ENCODE measurements at places on chromosomes 6 and 20. TPM values are rescaled to one million over a fixed set of nuclear protein-coding genes. Genes with fewer than 3 reads are reported as not detected.

Gene BANF2
- polyA plus RNA-seq: 0.31 TPM

Gene PDE10A
- 32.6 TPM for polyA plus RNA-seq

Gene ANKRD66
- not detected for polyA plus RNA-seq

Gene FAM217B
- 21.3 TPM for polyA plus RNA-seq

Gene CNR1
- 0.87 TPM for polyA plus RNA-seq

Gene FAM217A
- polyA plus RNA-seq: 4.0 TPM

Gene KHDC3L
- not detected for polyA plus RNA-seq

Gene ZC2HC1B
- not detected for polyA plus RNA-seq

Gene TMEM181
- 24.7 TPM for polyA plus RNA-seq

Gene OOEP
- 0.21 TPM for polyA plus RNA-seq

Gene DEFB119
- not detected for polyA plus RNA-seq

GRCh38 chr6:20202324-20202658 lies 10.0 kb downstream of the MBOAT1 start:
- DNase-seq: no peak

- DNase-seq: no peak
Observed at GRCh38 chr20:1524004-1524403, 32.8 kb upstream of the SIRPB2 start.

- DNase-seq: no peak
Observed at GRCh38 chr6:167700199-167700598, 126.5 kb upstream of the AFDN start.

- no peak for DNase-seq
Observed at GRCh38 chr6:166870602-166871208, 85.6 kb downstream of the RNASET2 start.

GRCh38 chr20:64083804-64084684 lies at the start of gene LKAAEAR1:
Gene LKAAEAR1, minus strand, starts transcription at chr20:64084398. Its CDS starts 179 bp downstream, at chr20:64084219.
- no peak for DNase-seq

DNA sequence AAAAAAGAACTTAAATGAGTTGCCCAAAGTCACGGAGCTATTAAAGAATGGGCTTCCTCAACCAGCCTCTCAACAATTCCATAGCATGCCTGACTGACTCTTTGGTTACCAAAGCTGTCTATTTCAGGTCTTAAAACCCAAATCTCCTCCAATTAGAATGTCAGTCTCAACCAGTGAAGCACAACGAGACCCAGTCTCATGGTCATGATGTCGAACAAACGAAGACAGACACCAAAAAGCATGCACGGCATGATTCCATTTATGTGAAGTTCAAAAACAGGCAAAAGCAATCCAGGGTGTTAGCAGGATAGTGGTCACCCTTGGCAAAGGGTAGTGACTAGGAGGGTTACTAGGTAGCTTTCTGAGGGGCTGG lies 16.3 kb upstream of the PTPN1 start:
- DNase-seq: no peak

DNA sequence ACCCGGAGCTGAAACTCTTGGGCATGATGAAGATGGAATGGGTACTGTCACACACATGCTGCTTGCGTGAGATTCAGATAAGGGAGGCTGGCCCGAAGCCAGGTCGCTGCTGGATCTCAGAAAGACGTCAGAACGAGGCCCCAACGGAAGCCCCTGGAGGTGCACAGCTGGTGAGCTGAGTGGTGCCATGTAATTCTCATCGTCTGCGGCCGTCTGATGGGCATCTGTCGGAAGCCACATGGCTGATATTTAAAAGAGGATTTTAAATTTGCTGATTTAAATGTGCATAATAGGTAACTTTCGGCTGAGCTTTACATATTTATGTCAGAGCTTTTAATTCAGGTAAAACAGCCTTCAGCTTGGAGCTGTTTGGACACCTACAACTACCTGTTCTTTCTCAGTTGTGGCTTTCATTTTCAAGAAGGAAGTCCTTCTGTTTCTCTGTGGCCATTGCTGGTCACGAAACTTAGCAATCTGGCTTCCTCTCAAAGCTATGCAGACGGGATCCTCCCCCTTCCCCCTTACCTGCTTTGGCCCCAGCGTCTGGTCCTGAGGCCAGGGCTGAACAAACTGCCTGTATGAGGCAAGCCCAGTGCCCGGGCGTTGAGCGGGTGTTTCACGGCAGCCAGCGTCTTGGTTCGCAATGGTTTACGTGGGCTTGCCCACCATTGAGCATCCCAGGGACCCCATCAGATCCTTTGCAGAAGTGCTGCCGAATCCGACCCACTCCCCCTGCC lies 9.2 kb downstream of the SLCO4A1 start:
- no peak for DNase-seq

DNA sequence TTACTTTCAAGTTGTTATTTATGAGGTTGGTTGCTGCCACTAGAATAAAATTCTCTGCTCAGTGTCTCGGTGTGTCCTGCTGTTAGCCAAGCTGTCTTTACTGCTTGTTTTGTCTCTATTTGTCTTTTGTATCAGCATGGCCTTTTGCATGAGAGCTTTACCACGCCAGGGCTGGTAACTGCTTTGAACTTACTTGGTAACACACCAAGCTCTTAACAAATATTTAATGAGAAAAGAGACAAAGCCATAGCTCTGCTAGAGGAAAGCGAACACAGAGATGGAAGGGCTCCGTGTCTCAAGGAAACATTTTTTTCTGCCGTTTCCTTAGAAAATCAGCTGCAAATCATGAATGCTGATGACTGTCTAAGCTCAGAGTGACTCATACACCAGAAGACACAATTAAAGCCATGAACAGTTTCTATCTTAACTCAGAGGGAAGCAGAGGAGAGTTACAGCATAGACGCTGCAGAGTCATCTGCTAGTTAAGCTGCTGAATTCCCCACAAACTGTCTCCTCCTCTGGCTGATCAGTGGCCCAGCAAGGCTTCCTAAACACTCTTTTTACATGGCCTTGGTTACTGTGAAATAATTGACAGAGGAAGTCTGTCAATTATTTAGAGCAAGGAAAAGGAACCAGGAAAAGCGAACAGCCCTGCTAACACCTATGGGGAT lies 44.8 kb downstream of the AGPAT4 start:
- no peak for DNase-seq

GRCh38 chr20:16745204-16745603 lies 3.0 kb upstream of the OTOR start:
- no peak for DNase-seq

GRCh38 chr20:58611236-58612030 lies 39.6 kb upstream of the STX16 start:
- DNase-seq: no peak

- no peak for DNase-seq
Observed at GRCh38 chr20:60009318-60009717, 51.1 kb downstream of the CDH26 start.

DNA sequence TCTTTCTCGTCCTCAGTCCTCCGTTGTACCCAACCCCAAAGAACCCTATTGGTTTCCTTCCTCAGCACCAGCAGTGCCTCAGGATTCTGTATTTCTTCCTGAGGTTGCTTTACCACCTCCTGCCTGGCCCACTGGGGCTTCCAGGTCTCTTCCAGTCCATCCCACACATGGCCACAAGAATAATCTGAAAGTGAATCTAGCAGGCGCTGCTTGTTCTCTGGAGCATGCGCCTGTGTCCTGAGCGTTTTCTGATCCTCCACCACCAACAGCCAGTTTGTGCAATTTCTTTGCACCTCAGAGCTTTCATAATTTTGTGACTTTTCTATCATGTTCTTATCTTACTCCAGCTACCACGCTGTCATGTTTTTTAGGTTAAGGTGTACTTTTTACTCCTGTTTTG lies 11.6 kb upstream of the HSP90AB1 start:
- no peak for DNase-seq

- DNase-seq: no peak
Observed at GRCh38 chr6:138044458-138044857, 62.8 kb downstream of the PERP start.

- DNase-seq: no peak
Observed at GRCh38 chr6:130717657-130718056, 109.5 kb upstream of the SMLR1 start.

DNA sequence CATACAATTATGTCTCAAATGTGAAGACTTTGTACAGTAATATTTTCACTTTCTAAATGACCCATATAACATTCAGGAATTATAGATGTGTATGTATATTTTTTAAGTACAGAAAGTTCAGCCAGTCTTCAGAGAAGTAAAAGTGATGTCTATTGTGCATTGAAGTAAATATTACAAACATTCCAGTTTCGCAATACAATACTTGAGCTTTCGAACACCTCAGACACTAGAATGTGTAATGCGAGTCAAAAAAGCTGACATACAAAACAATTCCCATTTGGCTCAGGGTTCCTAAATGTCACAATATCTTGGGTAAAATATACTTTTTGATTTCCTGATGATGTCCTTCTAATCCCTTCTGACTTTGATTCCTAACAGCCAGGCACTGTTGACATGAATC lies 101.4 kb downstream of the ZNF217 start:
- no peak for DNase-seq

DNA sequence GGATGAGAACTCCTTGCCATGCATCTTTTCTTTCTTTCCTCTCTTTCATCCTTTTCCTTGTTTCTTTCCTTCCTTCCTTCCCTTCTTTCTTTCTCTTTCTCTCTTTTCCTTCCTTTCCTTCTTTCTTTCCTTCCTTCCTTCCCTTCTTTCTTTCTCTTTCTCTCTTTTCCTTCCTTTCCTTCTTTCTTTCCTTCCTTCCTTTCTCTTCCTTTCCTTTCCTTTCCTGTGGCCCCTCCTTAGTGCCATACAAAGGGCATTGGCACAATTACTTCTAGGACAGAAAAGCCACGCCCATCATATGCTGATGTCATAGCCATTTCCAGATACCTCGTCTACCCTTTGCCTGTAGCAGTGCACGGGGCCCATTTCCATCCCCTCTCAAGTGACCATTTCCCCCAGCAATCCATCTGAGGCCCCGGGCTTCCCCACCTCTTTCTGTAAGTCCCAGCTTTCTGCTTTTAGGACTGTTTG lies 2.2 kb upstream of the CENPB start:
- no peak for DNase-seq

- DNase-seq: no peak
Observed at GRCh38 chr20:42493001-42493400, 696.7 kb downstream of the PTPRT start.

- DNase-seq: no peak
Observed at GRCh38 chr20:438571-439469, 23.5 kb downstream of the TBC1D20 start.

DNA sequence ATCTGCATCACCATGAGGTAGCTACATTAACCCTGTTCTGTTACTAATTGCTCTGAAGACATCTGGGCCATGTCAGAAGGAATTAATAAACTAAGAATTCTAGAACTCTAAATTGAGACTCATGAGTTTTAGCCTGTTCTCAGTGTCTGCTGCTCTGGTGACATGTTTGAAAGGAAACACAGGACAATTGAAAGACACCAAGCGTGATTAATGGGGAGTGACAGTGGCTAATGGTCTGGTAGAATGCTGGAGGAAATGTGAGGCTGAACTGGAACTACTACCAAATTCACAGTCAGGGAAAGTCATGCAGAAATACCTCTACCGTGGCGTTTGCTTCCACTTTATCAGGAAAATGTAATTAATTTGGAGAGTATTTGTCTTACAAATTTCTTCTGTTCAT lies 140.0 kb downstream of the TBC1D7 start:
- DNase-seq: no peak

- DNase-seq: no peak
Observed at GRCh38 chr20:16260911-16261310, 312.3 kb downstream of the KIF16B start.

DNA sequence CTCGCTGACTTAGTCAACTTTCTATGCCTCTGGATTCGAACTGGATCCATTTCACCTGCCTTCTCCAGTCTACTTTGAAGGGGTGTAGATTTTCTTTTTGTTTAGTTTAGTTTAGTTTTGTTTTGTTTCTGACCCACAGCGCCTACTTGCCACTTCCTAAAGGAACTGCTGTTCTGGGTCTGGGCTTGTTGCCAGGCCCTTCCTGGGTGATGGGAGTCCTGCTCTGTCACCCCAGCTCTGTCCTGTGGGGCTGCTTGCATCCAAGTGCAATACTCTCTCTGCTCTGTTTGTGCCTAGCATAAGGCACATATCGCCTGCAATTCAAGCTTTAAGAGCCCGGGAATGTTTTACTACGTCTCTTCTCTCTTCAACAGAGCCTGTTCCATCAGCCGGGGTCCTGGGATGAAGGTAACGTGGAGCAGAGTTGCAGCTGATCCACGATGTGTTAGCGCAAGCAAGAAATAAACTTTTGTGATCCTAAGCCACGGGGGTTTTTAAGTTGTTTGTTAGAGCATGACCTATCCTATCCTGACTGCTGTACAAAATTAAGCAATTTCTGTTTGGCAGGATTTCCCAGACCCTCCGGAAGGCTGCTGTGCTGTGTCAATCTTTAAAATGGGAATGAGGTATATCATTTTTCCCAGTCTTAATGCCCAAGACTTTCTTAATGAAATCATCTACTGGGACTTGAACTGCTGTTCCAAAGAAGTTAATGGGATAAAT lies 30.9 kb upstream of the TAGAP start:
- no peak for DNase-seq

- no peak for DNase-seq
Observed at GRCh38 chr20:54843865-54844264, 368.5 kb downstream of the DOK5 start.

- no peak for DNase-seq
Observed at GRCh38 chr6:4287811-4288244, 152.5 kb upstream of the ECI2 start.

DNA sequence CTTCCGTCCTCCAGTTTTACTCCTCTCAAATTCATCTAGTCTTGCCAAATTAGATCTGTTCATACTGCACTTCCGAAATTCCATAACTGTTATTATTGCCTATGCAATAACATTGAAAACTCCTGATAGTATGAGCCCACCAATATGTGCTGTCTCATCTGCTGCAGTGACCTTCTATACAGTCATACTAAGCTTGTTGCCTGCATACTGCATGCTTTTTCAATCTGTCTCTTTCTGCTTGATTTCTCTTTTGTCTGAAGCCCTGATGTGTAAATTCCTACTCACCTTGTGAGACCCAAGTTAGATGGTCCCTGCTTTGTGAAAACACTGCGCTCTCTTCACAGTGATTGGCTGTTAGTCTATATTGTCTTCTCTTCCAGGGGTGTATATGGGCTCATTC lies 1.1 kb downstream of the TBP start:
- DNase-seq: no peak

GRCh38 chr6:139988685-139989084 lies 614.2 kb upstream of the CITED2 start:
- DNase-seq: no peak

GRCh38 chr20:41176711-41177552 lies 39.6 kb downstream of the PLCG1 start:
- no peak for DNase-seq

DNA sequence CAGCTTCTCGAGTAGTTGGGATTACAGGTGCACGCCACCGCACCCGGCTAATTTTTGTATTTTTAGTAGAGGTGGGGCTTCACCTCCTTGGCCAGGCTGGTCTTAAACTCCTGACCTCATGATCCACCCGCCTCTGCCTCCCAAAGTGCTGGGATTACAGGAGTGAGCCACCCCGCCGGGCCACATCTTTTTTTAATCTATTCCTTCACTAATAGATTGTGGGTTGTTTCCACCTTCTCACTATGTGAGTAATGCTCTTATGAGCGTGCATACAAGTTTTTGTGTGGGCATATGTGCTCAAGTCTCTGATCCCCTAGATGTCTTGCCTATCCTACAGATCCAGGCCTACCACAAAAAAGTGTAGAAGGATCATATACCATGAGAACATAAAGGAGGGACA lies 30.7 kb downstream of the CARMIL1 start:
- no peak for DNase-seq

Measured in left renal cortex interstitium (tissue), 4 donors.